ENCODE measurements at places on chromosomes 16 and 17. TPM values are rescaled to one million over a fixed set of nuclear protein-coding genes. Genes with fewer than 3 reads are reported as not detected.

- no peak for DNase-seq
These were observed 381 bp downstream of the CTNS start for GRCh38 chr17:3636908-3637373.

DNA sequence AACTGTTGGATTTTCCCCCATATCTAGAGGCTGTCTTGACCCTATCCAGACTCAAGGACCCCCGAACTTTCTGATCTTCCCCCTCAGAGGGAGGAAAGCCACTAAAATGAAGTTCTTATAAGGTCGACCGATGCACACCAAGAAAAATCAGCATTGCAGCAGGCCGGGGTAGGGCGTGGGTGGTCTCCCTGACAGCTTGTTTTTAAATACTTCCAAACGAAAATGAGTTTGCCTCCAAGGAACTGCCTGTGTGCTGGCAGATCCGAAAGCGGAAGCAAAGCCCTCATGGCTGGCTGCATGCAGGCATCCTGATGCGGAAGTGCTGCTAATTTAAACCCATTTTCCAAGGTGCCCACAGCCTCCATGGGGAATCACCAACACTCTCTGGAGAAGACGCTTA is 374.3 kb upstream of the XYLT1 start:
- no peak for DNase-seq

- DNase-seq, result no peak
These were observed 20.9 kb downstream of the TNS4 start for GRCh38 chr17:40480501-40481003.

DNA sequence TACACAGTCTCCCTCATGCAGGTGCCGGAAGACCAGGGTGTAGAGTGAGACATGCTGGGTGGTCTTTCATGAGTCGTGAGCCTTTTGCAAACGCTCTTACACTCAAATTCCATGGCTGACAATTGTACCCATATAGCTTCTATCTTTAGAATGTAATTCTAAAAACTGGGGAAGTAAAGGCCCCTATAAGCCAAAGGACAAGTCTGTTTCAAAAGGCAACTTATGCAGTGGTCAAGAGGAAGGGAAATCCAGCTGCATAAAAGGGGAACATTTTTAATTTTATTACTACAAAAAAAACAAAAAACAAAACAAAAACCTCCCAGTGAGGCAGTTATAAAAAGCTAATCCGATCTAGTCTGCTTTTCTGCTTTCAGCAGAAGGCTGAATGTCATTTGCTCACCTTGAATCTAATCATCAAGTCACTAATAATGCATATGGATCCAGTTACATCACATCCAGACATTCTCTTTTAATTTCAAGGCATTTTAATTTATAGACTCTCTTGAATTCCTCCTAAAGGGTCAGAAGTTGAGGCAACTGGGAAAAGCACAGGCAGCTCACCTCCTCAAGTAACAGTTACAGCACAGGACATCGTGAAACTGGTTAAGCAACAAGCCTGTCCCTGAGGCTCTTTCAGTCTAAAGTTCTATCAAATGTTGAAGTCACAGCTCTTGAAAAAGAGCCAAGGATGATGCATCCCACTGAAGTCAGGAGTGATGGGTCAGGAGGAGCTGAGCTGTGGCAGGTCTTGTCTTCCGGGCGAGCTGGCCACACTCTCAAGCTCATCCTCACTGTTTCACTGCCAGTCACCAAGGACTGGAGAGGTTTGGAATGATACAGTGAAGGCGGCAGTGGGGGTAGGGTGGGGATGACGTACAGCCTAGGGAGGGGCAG is 99.7 kb downstream of the VPS53 start:
- DNase-seq, result no peak

- DNase-seq, result no peak
These were observed 10.3 kb upstream of the SBK1 start for GRCh38 chr16:28282045-28282444.

DNA sequence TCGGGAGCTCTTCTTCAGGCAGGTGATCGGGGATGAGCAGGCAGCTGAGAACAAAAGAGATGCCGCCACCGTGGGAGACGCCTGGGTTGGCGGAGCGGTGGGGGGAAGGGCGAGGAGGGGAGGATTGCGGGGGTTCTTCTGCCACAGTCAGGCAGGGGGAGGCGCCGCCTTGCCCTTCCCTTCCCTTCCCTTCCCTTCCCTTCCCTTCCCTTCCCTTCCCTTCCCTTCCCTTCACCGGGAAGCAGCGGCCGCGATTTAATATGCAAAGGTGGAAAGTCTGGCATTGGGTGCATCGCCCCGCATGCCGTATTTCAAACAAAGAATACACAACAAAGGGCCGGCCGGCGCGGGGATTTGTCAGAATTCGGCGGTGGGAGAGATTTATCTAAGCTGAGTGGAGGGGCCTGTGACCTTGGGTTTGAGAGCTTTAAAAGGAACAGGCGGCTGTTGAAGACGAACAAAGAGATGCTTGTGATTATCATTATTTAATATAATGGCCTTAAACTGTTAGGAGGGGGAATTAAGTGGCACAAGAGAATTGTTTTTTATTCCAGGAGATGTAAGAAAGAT is 262.3 kb upstream of the TNRC6C start:
- DNase-seq, result no peak

VAT1L gene
- 4.6 TPM for polyA plus RNA-seq

Data from right renal cortex interstitium (tissue), 3 donors.